ENCODE measurements at places on chromosomes 12 and 14. TPM values are rescaled to one million over a fixed set of nuclear protein-coding genes. Genes with fewer than 3 reads are reported as not detected.

ETFRF1 gene
- 8.4 TPM for total RNA-seq

TSPAN11 gene
- not detected for total RNA-seq

ANO4 gene
- 1.7 TPM for total RNA-seq

CRIP1 gene
- 260 TPM for total RNA-seq

SLC5A8 gene
- total RNA-seq = not detected

NFE2 gene
- total RNA-seq = 1.3 TPM

TMTC1 gene
- total RNA-seq = 2.0 TPM

RPS6KA5 gene
- total RNA-seq = 24.2 TPM

AGAP2 gene
- 15.8 TPM for total RNA-seq

MAP3K9 gene
- 11.7 TPM for total RNA-seq

GRCh38 chr12:108190529-108190928 is 61.4 kb downstream of the WSCD2 start:
- DNase-seq = no peak

DNA sequence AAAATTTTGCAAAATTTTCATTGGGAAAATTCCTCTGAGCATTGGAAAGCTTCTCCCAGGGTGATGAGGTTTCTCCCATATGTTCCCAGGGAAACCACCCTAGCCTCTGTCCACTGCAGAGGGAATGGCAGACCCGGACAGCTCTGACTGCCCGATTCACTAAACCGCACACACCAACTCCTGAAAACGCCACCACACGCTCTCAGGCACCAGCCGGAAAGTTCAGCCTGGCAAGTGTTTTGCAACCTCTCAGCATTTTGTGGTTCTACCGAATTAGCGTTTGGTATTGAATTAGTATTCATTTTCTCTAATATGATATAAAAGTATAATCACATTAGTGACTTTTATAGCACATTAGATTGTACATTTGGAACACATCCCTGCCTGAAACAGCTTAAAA is 213.4 kb downstream of the PHETA1 start:
- DNase-seq = no peak

GRCh38 chr14:67674139-67674479 is 323 bp downstream of the VTI1B start:
- peak; percentile 28 for DNase-seq

DNA sequence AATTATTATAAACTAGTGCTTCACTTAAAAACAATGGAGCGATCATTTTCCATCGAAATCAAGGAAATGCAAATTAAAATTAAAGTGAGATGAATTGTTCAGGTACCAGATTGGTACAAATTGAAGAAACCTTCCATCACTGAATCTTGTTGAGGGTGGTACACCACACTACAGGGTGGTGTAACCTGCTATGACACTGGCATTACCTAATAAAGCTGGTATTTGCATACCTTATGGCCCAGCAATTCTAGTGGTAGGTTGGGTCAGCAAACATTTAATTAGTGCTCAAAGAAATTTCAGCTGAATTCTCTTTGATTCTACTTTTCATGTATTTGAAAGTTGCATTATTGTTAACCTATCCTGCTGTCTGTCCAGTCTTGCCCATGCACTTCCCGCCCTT is 9.2 kb downstream of the TIGAR start:
- DNase-seq = no peak

DNA sequence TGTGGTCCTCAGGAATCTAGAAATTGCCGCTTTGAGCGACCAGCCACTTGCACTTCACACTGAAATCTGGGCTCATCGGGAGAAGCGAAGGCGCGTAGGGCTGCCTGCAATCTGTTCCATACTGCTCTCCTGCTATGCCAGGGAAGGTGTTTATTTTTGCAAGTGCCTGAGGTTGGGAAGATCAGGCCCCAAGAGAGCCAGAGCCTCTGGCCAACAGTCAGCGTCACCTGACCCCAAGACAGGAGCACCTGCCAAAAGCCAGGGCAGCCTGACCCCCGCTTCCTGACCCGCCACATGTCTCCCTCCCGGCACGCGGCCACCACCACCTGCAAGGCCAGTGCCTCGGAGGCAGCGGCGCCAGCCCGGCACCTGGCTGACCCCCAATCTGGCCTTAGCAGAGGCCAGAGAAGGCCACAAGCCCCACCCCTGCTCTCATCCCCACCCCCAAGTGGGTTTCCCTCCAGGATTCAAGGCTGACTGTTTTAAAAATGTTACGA is 94.4 kb downstream of the CHGA start:
- no peak for DNase-seq

DNA sequence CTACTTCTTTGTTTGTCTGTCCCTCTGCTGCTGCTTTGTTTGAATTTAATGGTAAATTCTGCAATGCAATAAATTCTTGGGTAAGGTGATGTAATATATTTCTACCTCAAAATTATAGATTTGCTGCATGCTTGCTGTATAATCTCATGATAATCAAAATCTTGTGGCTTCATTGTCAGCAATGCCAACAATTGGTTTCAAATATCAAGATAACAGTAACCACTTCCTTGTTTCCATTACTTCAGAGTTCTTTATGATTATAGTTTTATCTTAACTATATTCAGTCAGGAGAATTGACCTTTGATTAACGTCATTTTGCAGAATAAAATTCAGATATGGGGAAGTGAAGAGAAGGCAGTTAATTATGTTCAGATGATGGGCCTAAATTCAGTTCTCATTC is 30.2 kb upstream of the RNU6-8 start:
- DNase-seq = no peak

- no peak for DNase-seq
Measured at GRCh38 chr12:96995861-96996260, 88.8 kb downstream of the NEDD1 start.

DNA sequence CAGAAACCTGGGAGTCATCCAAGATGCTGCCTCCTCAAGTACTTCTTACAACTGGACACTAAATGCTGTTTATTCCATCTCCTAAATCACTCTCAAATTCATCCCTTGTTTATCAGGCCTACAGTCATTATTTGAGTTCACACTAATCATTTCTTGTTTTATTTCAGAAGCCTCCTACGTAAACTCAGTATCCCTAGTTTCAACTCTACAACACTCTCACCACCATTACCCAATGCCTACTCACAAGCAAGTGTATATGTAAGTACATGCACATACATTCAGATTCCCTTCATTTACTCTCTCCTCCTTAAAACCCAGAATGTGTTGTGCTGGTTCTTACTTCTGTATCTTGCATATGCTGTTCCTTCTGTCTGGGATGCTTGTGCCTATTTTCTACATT is 43.0 kb downstream of the DDHD1 start:
- no peak for DNase-seq

GRCh38 chr14:72928872-72929271 is 2.6 kb downstream of the DCAF4 start:
- no peak for DNase-seq

- DNase-seq = no peak
Measured at GRCh38 chr12:68114606-68115005, 44.9 kb downstream of the IFNG start.

- DNase-seq = no peak
Measured at GRCh38 chr12:19201661-19202060, 72.1 kb downstream of the PLEKHA5 start.

GRCh38 chr12:91817517-91817916 is 328.1 kb downstream of the BTG1 start:
- no peak for DNase-seq

GRCh38 chr14:83940253-83940652 is 1589.7 kb upstream of the FLRT2 start:
- DNase-seq = no peak

- no peak for DNase-seq
Measured at GRCh38 chr14:96249029-96249428, 7.0 kb upstream of the BDKRB1 start.

- DNase-seq = no peak
Measured at GRCh38 chr12:113961921-113962710, 4.0 kb downstream of the RBM19 start.

DNA sequence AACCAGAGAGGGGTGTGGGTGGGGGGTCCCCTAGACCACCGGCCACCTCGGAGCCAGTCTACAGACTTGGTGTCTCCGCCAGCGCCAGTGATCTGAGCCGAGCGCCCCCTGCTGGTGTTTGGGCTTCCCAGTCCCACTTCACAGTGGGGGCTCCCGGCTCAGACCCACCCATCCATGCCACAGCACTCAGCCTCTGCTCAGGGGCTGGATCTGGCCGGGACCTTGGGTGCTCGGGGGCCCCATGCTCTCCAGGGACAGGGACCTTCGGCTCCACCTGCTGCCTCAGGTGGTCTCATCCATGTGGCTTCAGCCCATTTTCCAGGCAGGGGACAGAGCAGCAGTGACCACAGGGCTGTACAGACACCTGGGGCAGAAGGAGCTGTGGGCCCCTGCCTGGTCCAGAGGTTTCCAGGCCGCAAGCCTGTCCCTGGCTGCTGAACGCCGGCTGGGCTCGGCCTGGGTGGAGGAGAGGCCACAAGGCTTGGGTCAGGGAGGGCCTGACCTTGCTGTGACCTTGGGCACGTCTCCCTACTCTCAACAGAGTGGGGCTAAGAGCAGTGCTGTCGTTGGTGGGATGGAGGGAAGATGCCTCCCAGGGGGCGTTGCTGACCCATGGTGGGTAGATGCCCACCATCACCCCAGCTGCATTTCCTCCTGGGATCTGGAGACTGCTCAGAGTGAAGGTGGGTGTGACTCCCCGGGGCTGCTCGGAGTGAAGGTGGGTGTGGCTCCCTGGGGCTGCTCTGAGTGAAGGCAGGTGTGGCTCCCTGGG is 86.3 kb downstream of the KIF26A start:
- no peak for DNase-seq

- no peak for DNase-seq
Measured at GRCh38 chr12:124033859-124034258, 60.8 kb downstream of the ZNF664 start.

DNA sequence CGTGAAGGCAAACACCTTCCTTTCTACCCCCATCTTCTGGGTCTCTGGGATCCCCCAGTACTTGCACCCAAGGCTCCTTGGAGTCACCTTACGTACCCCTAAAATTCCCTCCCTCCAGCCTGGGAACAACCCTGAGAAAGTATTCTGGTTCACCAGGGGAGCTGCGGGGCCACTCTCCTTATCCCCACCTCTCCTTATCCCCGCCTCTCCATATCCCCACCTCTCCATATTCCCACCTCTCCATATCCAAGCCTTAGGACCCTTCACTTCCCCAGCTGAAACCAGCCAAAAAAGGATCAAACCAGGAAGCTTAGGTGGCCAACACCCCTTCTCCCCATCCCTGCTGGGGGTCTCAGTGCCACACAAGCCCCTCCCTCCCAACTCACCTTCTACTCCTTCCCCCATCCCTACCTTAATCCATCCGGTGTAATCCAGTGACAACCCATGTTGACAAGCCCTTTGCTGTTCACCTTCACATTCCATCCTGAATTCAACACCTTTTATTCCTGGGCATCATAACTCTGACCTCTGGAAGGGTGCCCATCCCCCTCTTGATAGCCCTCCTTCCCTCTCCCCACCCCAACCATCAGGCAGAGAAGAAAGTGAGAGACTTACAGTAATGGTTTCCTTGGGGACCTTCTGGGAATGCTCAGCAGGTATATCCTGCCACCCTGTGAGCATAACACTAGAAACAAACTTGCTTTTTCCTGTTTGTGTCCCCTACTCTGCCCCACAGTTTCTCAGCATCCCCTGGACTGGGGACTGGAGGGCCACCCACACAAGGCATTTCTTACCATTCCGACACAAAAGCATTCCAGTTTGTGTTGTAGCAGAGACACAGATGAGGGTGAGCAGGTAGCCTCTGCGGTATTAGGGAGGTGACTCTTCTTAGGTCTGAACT is 1.6 kb upstream of the MSI1 start:
- DNase-seq = no peak

DNA sequence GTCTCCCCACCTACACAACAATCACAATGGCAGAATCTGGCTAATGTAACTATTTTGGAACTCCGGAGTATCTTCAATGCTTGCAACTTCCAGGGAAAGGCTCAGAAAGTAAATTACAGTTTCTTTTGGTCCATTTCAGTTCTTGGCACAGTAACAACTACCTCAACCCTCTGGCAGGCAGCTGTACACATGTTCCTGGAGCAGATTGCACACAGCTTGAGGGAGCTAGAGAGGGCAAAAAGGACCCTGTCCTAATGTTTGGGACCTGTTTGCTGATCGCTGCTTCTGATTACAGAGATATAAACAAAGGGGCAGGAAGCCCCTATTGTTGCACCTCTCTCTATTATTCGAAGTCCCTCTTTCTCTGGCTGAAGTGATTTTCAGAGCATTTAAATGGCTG is 35.2 kb upstream of the SLC38A1 start:
- DNase-seq = no peak

DNA sequence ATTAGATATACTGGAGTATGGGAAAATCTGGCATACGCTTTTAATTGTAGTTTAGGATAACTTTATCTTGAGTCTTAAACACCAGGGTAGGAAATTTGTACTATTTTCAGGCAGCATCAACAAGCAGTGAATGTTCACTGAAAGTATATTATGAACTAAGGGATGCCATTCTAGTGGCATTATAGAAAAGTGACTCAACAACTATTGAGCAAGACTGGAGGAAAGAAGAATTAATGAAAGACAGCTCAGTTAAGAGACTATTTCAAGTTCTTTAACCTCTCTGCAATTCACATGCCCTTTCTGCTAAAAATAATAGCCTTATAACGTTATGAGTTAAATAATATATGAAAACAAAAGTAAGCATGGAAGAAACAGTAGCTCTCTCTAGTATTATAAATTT is 343.1 kb downstream of the FSCB start:
- DNase-seq = no peak

GRCh38 chr14:98181241-98181640 is 1090.8 kb downstream of the BCL11B start:
- no peak for DNase-seq

DNA sequence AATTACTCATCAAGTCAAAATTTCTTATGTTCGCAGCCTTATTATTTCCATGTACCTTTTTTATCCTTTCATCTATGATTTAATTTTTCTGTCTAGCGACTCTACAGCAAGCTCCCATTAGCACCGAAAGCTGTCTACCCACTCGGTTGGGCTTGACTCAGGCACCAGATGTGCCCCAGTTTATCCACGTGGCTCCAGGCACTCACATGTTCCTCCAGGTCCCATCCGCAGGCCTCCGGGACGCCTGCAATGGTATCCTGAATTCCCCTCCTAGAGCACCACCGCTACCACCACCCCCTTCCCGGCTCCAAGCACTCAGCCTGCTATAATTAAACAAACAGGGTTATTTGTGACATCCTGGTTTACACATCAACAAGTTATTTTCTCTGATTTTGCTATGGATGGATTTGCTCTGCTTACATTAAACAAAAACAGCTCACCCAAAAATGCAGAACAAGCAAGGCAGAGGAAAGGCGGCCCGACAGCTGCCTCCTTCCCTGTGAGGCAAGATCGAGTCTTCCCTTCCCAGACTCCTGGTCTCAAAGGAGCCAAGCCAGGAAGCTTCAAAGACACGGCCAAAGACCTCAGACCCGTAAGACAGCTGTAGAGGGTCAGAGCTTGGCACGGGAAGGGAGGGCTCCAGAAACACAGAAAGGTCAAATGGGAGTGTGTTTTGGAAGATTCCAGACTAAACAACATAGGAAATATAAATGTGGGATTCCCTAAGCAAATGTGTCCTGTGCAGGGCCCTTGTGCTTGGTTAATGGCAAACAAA is 253.8 kb downstream of the TTC8 start:
- no peak for DNase-seq

Data from HCT116 (cell line).